ENCODE measurements at places on chromosomes 2 and 18. TPM values are rescaled to one million over a fixed set of nuclear protein-coding genes. Genes with fewer than 3 reads are reported as not detected.
A peak's percentile ranks its signal among the peaks of the same experiment; 100 is the strongest.

- no peak for DNase-seq
Observed at GRCh38 chr2:144350151-144350802, 169.6 kb downstream of the ZEB2 start.

SPATA3 gene
- total RNA-seq: not detected

- no peak for DNase-seq
Observed at GRCh38 chr2:38748943-38749804, 2.0 kb downstream of the SRSF7 start.

DNA sequence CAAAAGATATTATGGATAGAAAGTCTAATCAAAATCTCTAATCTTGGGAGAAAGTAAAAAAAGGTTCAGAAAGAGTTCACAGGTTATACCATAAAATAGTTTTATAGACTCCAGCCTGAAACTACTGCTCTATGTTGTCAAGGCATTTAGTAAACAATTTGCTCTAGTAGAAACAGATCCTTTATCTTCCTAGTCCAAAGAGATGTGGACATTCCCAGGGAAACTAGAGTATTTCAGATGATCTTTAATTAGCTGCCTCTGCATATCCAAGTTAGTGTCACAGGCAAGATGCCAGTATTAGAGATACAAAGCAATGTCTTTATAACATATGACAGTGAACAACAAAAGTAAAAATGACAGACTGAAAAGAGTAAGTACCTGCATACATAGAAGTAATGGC is 708.6 kb downstream of the CCDC85A start:
- DNase-seq: no peak

GRCh38 chr2:101012054-101012705 is 10.1 kb downstream of the RPL31 start:
- no peak for DNase-seq

GPR45 gene
- total RNA-seq: not detected

DNA sequence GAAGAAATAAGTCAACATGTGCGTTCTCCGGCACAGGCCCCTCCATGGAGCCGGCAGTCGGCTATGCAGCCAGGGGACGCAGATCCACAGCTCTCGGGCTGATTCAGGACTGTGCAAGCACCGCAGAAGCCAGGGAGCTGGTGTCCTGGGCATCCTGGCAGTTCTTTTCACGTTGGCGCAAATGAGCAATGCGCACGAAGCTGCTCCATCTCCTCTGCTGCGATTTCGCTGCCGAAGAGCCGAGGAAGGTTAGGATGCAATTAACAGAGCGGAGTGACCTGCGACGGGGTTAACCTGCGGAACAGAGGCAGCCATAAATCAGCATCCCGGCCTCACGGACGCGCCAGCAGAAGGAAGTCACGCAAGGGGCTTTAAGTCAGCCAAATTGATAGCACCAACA is 107.1 kb upstream of the POU3F3 start:
- no peak for DNase-seq

- peak; percentile 9 for DNase-seq
Observed at GRCh38 chr2:215532844-215533243, 97.0 kb upstream of the FN1 start.

KRTCAP3 gene
- 62.9 TPM for total RNA-seq

DNA sequence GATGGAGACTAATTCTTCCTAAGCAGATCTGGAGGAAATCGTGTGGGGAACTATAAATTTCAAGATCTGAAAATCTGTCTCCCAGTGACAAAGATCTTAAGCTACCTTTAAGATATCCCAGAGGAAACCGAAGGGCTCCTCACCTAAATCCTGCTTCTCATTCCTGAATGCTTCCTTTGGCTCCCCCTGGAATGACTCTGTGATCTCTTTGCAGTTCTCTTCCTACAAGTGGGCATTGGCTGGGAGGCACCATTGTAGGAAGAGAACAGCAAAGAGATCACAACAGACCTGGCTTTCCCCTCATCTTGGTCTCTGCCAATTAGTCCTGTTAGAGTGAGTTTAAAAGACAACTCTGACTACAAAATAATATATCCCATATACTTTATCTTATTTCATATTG is 70.0 kb upstream of the KCNH7 start:
- DNase-seq: no peak

MAP3K19 gene
- not detected for total RNA-seq

HOXD9 gene
- total RNA-seq: not detected

GRCh38 chr2:197846777-197847176 is 42.4 kb downstream of the PLCL1 start:
- DNase-seq: no peak

- DNase-seq: no peak
Observed at GRCh38 chr2:105753380-105753779, 8.7 kb downstream of the NCK2 start.

VWA3B gene
- total RNA-seq: not detected

DNA sequence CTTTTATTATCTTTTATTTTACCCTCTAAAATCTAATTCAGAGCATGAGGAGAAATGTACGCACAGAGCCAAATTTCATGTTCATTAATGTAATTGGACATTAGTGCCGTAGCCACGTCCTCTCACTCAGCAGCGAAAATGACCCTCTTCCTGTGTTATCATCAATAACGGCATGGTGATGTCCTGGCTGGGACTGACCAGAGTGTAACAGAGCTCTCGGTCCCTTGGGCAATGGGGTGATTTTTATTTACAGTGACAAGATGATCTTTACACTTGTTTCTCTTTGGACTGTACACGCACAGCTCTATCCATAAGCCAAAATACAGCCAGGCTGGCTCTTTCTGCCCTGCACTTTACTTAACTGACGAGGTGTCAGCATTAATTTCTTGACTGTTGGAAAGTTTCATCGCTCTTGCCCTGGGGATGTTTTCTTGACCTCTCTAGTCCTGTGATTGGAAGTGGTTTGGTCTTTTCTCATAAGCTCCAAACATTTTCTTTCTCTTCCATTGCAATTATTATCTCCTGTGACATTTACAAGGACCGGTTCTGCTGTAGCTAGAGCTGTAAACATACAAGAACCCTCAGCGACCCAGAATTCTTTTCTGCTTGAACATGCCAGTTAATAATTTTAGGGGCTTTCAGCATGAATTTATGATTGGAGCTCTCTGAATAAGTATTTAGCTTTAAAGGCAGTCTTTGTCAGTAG is 308.0 kb upstream of the PIK3C3 start:
- no peak for DNase-seq

DNA sequence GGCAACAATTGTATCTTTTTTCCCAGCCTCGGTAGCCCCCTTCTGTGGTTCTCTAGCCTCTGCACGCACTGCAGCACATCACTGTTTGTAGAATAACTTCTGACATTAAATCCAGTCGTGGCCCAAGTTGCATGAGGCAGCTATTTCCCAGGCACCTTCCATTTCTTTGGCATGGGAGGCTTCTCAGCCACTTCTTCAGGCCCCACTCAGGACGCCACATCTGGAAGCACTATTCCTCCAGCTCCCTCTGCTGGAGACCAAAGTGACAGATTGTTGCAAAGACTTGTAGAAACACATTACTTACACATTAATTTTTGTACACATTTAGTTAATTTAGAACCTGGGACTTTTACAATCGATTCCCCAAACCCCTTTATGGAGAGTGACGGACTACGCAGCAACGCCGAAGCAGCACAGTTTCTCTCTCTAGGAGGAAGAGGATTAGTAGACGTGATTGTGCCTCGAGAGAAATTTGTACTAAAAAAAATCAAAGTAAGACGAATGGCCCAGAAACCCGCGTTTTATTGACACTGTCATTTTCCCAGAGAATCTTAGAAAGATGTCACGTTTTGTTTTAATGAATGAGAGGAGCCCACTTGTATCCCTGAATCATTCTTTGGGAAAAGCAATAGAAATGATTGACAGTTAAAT is 57.8 kb upstream of the RGPD5 start:
- DNase-seq: peak; percentile 55

- no peak for DNase-seq
Observed at GRCh38 chr2:72153924-72154323, 6.3 kb upstream of the CYP26B1 start.

GRCh38 chr18:76378526-76379215 is 116.4 kb downstream of the ZNF516 start:
- DNase-seq: no peak

DNA sequence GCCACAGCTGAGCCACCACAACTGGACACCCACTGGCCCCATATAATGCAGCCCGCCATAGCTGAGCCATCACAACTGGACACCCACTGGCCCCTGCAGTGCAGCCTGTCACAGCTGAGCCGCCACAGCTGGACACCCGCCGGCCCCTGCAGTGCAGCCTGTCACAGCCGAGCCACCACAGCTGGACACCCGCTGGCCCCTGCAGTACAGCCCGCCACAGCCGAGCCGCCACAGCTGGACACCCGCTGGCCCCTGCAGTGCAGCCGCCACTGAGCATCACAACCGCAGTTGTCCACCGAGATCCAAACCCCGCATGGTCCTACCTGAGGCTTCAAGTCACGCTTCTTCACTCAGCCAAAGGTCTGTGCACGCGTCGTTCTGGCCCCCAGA is 134.2 kb downstream of the PXDN start:
- DNase-seq: no peak

DNA sequence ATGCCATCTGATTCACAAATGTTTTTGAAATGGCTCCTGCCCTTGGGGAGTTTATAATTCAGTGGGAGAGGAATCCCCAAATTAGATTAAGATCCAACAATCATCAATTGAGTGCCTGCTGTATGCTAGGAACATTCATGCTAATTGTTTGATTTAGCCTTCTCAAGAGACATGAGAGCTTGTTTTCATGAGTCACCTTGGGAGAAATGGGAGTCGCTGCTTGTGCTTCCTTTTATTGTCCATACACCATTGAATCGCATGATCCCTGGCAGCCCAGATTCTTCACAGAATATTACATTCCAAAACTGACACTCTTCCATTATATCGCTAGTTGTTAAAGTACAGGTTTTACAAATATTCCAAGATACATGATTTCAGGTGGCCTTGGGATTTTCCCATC is 106.0 kb upstream of the MAP3K20 start:
- no peak for DNase-seq

- DNase-seq: no peak
Observed at GRCh38 chr18:55404136-55404830, 183.7 kb downstream of the TCF4 start.

GRCh38 chr2:237306083-237306786 is 107.7 kb downstream of the COL6A3 start:
- no peak for DNase-seq

OSR1 gene
- 6.9 TPM for total RNA-seq

DNA sequence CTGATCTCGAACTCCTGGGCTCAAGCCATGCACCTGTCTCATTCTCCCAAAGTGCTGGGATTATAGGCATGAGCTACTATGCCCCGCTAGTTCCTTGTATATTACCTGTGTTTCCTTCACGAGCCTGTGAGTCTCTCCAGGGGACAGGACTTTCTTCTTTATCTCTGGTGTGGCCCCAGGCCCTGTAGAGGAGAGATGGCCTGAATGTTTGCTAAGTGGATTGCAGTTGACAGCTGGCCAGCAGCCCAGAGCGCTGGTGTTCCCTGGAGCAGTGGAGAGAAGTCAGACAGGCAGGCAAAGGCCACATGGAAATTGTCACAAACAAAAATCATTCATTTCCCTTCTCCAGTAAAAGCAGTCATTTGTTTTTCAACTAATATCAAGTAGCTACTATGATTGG is 17.9 kb downstream of the LPIN1 start:
- no peak for DNase-seq

DNA sequence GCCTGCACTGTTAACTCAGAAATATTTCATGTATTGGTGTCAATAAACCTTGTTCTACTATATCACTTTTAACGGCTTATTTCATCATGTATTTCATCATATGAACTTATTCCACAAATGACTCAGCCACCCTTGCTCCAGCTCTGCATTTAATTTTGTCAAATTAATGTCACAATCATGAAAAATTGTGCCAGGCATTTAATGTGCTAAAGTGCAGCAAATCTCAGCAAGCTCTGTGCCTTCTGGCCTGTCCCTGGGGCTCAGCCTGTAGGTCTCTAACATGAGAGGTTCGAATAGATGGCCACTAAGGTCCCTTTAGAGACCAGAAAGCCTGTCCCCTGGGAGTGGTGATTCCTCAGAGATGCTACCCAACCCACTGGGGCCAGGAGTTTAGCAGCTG is 28.6 kb downstream of the BOD1L2 start:
- DNase-seq: peak; percentile 47

DNA sequence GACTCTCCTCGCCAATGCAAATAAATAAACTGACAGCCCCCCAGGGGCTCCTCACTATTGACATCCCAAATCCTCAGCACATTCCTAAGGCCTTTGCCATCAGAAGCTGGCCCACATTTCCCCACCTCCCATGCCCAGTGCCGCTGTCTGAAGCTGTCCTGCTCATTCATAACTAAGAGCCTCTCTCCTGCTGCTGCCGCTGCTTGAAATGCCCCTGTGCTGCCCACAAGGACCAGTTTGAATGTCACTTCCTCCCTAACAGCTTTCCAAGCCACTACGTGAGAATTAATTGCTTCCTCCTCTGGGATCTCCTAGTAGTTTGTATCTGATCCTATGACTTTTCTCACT is 151.6 kb upstream of the CAPN13 start:
- no peak for DNase-seq

DNA sequence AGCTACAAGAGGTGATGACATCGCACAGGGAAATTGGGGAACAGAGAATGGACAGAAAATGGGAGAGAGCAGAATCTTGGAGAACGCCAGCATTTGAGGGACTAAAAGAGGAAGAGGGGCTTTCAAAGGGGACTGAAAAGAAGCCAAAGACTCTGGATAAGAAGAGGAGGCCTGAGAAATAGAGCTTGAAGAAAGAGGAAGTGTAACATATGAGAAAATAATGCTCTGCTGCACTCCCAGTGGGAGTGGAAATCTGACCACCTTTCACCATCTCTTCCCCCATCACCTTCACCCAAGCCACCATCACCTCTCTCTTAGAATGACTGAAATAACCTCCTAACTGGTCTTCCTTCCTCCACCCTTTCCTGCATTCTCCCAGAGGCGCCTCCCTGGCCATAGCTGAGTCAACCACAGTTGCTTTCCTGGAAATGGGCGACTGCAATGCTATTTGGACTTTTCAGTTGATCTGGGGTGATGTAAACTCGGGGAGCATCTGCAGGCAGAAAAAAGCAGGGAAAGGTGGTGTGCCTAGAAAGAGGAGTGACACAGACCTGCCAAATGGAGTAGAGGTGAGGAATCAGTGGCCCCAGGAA is 16.8 kb downstream of the CXCR1 start:
- no peak for DNase-seq

- no peak for DNase-seq
Observed at GRCh38 chr2:15355386-15355785, 205.7 kb downstream of the NBAS start.

- DNase-seq: no peak
Observed at GRCh38 chr18:11553098-11553940, 56.1 kb upstream of the SLC35G4 start.

Data from PC-9 (cell line).